ENCODE measurements at places on chromosomes 11 and 22. TPM values are rescaled to one million over a fixed set of nuclear protein-coding genes. Genes with fewer than 3 reads are reported as not detected.

The RASD2 gene
- total RNA-seq, result 0.24 TPM

- DNase-seq, result no peak
- no peaks in the 10 kb centered on the region for H3K27me3 ChIP-seq
- H3K4me3 ChIP-seq, result no peak overlapping the region
- H3K27ac ChIP-seq, result no peak overlapping the region
Observed at GRCh38 chr11:59815754-59816153, 5.2 kb upstream of the MRPL16 start.

DNA sequence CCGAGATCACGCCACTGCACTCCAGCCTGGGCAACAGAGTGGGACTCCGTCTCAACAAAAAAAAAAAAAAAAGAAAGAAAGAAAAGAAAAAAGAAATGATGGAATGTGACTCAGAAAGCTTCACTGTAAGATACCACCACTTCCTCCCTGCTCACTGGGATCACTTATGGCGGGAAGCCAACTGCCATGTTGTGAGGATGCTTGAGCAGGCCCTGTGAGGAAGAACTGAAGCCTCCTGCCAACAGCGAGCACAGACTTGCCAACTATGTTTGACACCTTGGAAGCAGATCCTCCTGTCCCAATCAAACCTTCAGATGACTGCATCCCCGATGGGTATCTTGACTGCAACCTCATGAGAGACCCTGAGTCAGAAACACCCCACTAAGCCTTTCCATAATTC lies 8.3 kb downstream of the SEC14L6 start:
- H3K36me3 ChIP-seq, result no peaks in the 10 kb centered on the region
- no peak overlapping the region for H3K27ac ChIP-seq
- DNase-seq, result no peak
- H3K27me3 ChIP-seq, result peaks cover 8% of the 10 kb centered on the region
- H3K4me3 ChIP-seq, result no peak overlapping the region

GRCh38 chr11:43689167-43689566 lies 8.6 kb downstream of the HSD17B12 start:
- no peak overlapping the region for H3K27ac ChIP-seq
- no peaks in the 10 kb centered on the region for H3K4me1 ChIP-seq
- DNase-seq, result no peak
- H3K4me3 ChIP-seq, result no peak overlapping the region
- H3K27me3 ChIP-seq, result no peaks in the 10 kb centered on the region

- no peaks in the 10 kb centered on the region for H3K36me3 ChIP-seq
- H3K27ac ChIP-seq, result no peak overlapping the region
- no peak for DNase-seq
- no peak overlapping the region for H3K4me3 ChIP-seq
Observed at GRCh38 chr22:43390166-43390565, 21.6 kb upstream of the MPPED1 start.

DNA sequence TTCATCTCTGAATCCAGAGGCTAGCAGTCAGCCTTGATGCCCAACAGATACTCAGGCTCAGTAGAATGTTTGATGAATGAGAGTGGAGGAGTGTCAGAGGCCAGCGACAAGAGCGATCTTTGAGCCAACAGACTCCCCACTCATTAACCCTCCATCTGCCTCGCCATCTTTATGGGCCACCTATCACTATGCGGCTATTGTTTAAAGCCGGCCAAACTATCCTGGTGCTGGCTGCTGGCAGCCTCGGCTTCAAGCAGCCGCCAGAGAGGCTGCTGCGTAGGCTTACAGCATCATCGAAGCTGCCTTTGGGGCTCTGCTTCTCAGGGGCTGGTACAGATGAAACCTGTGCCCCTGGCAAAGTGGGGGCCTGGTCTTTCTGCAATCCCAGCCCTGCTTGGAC lies 525.6 kb downstream of the INSC start:
- H3K4me1 ChIP-seq, result no peaks in the 10 kb centered on the region
- no peak for DNase-seq
- H3K36me3 ChIP-seq, result no peaks in the 10 kb centered on the region
- no peaks in the 10 kb centered on the region for H3K27me3 ChIP-seq
- H3K27ac ChIP-seq, result no peak overlapping the region

GRCh38 chr22:22738959-22739585 lies 94.7 kb downstream of the GGTLC2 start:
- H3K4me3 ChIP-seq, result no peak overlapping the region
- no peaks in the 10 kb centered on the region for H3K36me3 ChIP-seq
- H3K4me1 ChIP-seq, result no peaks in the 10 kb centered on the region
- peaks cover 72% of the 10 kb centered on the region for H3K27me3 ChIP-seq
- no peak for DNase-seq
- no peak overlapping the region for H3K27ac ChIP-seq

All from endodermal cell (in vitro differentiated cells).